ENCODE measurements at places on chromosomes 16 and 17. TPM values are rescaled to one million over a fixed set of nuclear protein-coding genes. Genes with fewer than 3 reads are reported as not detected.

GRCh38 chr16:64754279-64754678, 367.6 kb downstream of the CDH11 start:
- H3K27me3 ChIP-seq, result no peaks in the 10 kb centered on the region
- no peaks in the 10 kb centered on the region for H3K36me3 ChIP-seq
- H3K4me1 ChIP-seq, result no peaks in the 10 kb centered on the region
- no peak for DNase-seq
- H3K27ac ChIP-seq, result no peak overlapping the region
- no peak overlapping the region for H3K4me3 ChIP-seq

DNA sequence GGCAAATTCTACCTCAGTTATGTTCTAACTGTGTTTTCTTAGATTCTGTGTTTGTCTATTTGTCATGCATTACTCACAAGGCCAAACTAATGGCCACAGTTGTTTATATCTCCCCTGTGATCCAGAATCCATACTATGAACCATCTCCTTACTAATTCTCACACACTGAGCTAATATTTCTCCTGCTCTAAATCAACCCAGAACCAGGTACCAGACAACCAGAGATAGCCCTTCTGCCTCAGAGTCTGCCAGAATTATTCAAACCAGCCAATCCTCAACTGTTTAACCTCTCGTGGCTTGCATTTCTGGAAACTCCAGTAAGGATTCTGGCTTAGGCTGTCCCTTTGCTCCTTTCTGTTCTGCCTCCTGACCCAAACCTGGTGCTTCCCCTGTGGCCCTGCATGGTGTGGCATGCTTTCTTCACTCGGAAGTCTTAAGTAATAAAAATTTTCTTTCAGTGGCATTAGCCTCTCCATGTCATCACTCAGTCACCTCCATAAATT, 59.4 kb downstream of the EFCAB5 start:
- peaks cover 5% of the 10 kb centered on the region for H3K4me1 ChIP-seq
- H3K4me3 ChIP-seq, result no peak overlapping the region
- H3K27me3 ChIP-seq, result no peaks in the 10 kb centered on the region
- H3K27ac ChIP-seq, result no peak overlapping the region
- DNase-seq, result no peak

- peaks cover 12% of the 10 kb centered on the region for H3K4me1 ChIP-seq
- H3K36me3 ChIP-seq, result peaks cover 19% of the 10 kb centered on the region
- no peak overlapping the region for H3K4me3 ChIP-seq
- DNase-seq, result no peak
These were observed 434 bp downstream of the CEMP1 start for GRCh38 chr16:2530629-2531318.

Gene PRSS8
- not detected for total RNA-seq

DNA sequence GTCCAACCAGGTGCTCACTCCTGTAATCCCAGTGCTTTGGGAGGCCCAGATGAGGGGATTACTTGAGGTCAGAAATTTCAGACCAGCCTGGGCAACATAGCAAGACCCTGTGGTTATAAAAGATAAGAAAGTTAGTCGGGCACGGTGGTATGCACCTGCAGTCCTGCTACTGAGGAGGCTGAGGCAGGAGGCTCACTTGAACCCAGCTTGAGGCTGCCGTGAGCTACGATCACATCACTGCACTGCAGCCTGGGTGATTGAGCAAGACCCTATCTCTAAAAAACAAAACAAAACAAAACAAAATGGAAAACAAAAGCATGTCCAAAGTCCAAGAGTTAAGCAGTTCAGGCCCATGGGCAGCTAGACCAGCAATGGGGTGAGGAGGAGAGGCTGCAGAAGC, 143.2 kb downstream of the IRX5 start:
- no peaks in the 10 kb centered on the region for H3K27me3 ChIP-seq
- no peak for DNase-seq
- no peak overlapping the region for H3K4me3 ChIP-seq
- H3K4me1 ChIP-seq, result no peaks in the 10 kb centered on the region
- H3K36me3 ChIP-seq, result no peaks in the 10 kb centered on the region
- H3K27ac ChIP-seq, result no peak overlapping the region

Gene CACNG5
- total RNA-seq, result not detected

Gene PRKCB
- 98.1 TPM for total RNA-seq

Gene SPNS3
- 2.0 TPM for total RNA-seq

Gene TBKBP1
- 7.4 TPM for total RNA-seq

DNA sequence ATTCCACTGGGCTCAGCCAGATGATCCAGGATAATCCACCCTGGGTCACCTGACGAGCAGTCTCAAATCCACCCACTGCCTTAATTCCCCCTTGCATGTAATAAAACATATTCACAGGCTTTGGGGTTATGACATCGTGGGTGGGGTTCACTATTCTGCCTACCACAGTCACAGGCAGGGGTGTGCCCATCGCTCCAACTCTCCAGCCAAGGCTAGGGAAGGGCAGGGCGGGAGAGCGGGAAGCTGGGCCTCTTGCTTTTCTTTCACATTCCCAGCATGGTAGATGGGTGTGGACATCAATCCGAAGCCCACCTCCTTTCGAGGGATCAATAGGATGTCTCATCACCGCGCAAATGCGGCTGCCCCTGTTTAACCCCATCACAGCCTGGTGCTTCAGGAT, 12.7 kb upstream of the CD300LD start:
- H3K4me3 ChIP-seq, result no peak overlapping the region
- H3K27me3 ChIP-seq, result no peaks in the 10 kb centered on the region
- no peak overlapping the region for H3K27ac ChIP-seq
- H3K4me1 ChIP-seq, result no peaks in the 10 kb centered on the region
- no peak for DNase-seq
- H3K36me3 ChIP-seq, result no peaks in the 10 kb centered on the region

- no peak for DNase-seq
- H3K27ac ChIP-seq, result no peak overlapping the region
- no peak overlapping the region for H3K4me3 ChIP-seq
- H3K36me3 ChIP-seq, result no peaks in the 10 kb centered on the region
These were observed 33.3 kb downstream of the PECAM1 start for GRCh38 chr17:64357191-64357981.

Gene KRT31
- total RNA-seq, result not detected

All from CD4-positive, alpha-beta memory T cell (primary cell).